ENCODE measurements at places on chromosomes 7 and 10.

- DNase-seq, result no peak
These were observed 26.4 kb downstream of the GRK5 start for GRCh38 chr10:119233821-119234220.

GRCh38 chr10:3741688-3742461, 43.1 kb downstream of the KLF6 start:
- no peak for DNase-seq

- peak; percentile 54 for DNase-seq
These were observed 579 bp downstream of the RBM33 start for GRCh38 chr7:155644971-155645509.

GRCh38 chr10:97718659-97719142, 5.2 kb downstream of the MARVELD1 start:
- DNase-seq, result no peak

GRCh38 chr10:126854726-126855495, 50.3 kb upstream of the DOCK1 start:
- DNase-seq, result no peak

DNA sequence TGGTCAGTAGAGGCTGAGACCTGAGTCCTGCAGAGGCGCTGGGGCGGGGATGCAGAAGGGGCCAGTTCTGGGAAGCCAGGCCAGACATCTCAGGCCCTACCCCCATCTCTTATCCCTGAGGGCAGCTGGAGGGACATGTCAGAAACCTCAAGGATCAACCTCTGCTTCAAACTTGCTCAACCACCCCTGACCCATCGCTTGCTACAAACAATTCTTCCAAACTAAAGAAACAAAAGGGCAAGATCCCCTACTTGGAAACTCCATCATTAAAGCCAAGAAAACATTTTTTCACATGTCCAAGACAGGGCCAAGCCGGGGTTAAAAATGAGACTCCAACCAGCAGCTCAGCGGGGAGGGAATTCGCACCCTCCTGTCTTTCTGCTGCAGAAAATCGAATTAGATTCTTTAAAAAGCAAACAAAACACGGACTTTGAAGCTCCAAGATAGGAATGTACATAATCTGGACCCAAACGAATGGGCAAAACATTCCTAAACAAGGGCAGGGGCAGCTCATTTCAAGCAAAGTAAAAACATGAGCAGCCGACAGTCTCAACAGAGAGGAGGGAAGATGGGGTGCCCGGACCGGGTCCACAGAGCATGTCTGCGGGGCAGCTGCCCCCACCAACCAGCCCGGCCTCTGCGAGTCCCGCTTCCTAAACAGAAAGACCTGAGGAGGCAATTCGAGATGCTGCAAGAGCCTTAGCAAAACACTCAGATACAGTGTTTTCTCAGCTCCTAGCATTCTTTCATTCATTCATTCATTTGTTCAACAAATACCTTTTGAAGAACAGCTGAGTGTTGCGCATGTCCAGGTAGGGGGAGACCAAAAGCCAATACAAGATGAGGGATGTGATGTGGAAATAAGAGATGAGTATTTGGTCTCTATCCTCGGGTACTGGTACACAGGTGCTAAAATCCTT, 44.8 kb downstream of the CHST15 start:
- DNase-seq, result no peak
